ENCODE measurements at places on chromosomes 3 and 15.

GRCh38 chr3:66625505-66626216 is 124.8 kb upstream of the LRIG1 start:
- no peak for DNase-seq

DNA sequence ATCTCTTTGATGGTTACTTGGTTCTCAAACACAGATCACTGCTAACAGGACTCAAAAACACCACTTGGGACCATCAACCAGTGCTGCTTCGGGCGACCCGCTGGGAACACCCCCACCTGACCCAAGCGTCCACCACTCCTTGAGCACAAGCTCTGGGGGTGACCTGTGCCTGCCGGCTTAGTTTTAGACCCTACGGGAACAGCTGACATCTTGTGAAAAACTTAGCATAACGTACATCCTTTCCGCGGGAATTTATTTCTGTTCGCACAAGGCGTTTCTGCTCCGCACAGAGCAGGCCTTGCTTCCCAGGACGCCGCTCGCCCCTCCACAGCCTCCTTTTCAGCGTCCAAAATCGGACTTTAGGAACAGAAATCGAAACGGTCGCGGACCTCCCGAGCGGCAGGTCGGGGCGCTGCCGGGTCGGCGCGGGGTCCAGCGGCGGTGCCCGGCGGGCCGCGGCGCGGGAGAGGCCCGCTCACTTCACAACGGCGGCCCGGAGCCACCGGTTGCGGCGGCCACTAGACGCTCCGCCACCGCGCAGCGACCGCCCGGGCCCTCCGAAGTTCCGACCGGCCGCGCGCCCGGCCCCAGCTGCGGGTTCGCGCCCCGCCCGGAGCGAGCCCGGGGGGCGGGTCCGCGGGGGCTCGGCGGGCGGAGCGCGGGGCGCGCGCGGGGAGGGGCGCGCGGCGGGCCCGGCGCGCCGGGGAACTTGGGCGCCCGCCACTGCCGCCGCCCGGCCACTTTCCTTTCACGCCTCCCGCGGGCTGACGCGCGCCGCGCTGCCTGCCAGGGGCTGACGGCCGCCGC is 959 bp downstream of the SFMBT1 start:
- peak; percentile 75 for DNase-seq

GRCh38 chr3:52185837-52186236 is 12.1 kb upstream of the ALAS1 start:
- peak; percentile 87 for DNase-seq

DNA sequence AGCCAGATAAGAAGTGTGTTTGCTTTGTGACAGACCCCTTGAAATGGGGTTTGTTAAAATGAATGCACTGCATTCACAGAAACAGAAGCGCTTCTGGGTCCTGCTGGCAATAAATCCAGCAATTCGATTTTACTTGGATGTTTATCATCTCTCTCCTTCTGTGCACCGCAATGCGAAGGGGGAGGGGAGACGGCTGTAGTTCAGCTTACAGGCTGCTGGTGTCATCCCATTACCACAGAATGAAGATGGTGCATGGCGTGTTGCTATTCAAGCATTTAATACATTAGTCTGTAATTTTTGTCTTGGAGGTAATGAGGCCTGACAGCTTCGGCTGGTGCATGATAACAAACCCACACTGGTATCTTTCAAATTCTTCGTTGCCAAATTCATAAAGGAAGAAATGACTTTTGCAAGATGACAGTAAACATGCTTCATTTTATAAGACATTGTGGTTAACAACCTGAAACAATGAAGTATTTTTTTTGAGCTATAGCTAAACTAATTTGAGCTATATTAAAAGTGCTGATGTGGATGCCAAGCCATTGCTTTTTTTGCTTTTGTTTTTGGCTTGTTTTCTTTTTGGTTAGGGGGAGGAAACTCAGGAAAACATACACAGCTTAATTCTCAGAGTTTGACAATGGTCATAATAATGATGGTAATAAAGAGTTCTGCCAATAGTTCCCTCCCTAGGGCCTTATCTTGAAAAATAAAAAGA is 418.3 kb downstream of the OTOL1 start:
- DNase-seq = peak; percentile 94

GRCh38 chr3:175965036-175965435 is 1105.9 kb downstream of the NAALADL2 start:
- no peak for DNase-seq

DNA sequence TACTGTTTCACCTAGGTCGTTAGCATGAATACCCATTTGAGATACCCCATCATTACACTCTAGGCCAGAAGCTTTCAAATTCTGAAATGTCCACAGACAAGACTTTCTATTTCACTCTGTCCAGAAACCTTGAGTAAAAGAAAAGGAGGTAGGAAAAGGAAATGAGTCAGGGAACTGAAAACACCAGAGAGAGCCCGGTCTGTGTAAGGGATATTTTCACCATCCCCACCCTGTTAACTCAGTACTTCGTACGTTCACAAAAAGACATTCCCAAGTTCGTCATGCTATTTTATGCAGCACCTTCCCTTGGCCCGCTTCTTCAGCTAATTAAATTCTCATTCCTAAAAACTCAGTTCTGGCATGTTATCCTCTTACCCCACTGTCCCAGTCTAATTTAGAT is 89.4 kb upstream of the SOX2 start:
- no peak for DNase-seq

GRCh38 chr3:120438665-120439370 is 12.0 kb downstream of the FSTL1 start:
- DNase-seq = no peak

DNA sequence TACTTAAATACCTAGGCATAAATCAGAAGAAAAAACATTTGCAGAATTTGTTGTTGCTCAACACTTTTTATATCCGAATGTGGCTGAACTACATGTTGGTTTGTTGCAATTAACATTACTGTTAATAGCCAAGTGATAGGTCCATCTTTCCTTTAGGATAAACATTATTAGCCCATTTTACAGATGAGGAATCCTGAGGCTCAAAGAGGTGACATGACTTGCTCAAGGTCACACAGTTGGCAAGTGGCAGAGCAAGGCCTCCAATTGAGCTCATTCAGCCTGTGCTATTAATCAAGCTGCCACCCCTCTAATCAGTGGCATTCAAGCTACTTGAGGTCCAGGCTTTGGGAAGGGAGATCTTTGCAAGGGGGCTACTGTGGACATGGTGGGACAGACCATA is 125.8 kb upstream of the ATP2B2 start:
- DNase-seq = no peak

- DNase-seq = no peak
These were observed 9.2 kb upstream of the PGPEP1L start for GRCh38 chr15:99016680-99017321.

DNA sequence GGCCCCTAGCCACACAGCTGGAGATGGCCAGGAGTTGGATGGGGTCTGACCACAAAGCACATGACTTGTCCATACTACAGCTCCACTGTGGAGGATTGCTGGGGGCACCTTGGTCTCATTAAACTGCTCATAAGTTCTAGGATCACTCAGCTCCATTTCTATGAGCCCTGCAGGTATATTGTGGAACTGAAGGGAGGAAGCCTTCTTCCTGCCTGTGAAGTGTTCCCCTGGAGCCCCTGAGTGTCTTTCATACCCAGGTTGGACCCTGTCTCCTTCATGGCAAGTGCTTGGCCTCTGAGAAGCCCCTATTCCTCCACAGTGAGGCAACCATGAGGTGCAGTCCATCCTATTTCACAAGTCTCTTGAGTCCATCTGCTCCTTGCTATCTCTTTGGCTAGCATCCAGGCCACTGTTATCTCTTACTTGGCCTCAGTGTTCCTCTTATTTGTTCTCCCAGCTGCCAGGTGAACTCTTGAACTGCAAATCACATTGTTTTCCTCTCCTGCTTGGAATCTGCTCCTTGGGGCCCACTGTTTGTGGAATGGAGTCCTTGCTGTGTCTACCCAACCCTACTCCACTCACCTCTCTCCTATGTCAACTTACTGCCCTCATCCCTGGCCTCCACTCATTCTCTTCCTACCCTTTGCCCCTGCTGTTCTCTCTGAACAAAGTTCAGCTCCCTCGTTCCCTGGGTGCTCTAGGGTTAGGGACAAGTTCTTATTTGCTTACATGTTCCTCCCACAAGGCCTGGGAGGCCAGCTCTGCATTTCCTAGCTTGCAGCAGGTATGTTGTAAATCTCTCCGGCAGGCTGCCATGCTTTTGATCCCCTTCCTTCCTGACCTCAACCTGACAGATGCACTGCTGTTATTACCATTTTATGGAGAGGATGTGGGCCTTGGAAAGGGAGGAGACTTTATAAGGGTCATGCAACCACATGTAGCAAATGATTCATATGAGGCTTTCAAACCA is 1.2 kb downstream of the ACOX2 start:
- peak; percentile 62 for DNase-seq

GRCh38 chr3:111723293-111724215 is 128.4 kb upstream of the ZBED2 start:
- no peak for DNase-seq

- DNase-seq = no peak
These were observed 469.1 kb downstream of the SOX2 start for GRCh38 chr3:182180654-182181385.

GRCh38 chr15:69869291-69869690 is 228.4 kb downstream of the TLE3 start:
- no peak for DNase-seq

GRCh38 chr3:106213954-106214353 is 345.1 kb upstream of the CBLB start:
- DNase-seq = no peak

GRCh38 chr3:99286266-99286845 is 352.0 kb upstream of the COL8A1 start:
- no peak for DNase-seq

GRCh38 chr3:110165370-110165743 is 828.0 kb upstream of the DPPA4 start:
- no peak for DNase-seq

DNA sequence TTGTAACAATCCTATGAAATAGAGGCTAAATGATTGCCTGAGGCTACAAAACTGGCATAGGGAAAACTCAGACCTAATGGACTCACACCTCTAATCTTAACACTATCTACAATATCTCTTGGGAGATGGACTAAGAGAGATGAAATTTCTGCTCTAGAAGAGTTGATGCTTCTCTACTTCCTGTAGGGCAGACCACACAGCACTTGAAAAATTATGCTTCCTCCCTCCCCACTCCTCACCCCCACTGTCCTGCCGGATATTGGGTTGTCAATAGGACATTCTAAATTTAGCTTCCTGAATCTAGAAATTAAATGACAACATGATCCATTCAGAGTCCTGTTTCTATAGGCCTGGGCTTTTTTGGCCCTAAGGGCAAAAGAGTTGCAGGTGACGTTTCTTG is 295.6 kb downstream of the GAP43 start:
- no peak for DNase-seq

GRCh38 chr15:33960549-33960935 is 7.8 kb upstream of the CHRM5 start:
- peak; percentile 68 for DNase-seq

DNA sequence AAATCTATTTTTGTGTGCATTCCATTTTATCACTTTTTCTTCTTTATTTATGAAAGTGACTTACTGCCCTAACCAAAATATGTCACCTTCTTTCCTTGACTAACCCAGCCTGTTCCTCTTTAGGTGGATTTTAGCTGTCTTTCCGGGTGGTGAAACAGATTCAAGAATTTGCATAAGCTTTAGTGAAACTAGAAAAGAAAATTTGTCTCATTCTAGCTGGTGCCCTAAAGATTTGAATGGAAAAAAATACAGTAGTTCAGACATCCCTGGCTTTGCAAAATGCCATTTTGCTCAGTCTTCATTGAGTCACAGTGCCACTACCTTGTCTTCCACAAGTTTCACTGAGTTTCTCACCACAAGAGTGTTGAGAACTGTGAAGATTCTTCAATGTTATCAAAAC is 28.2 kb upstream of the CCDC50 start:
- DNase-seq = no peak

DNA sequence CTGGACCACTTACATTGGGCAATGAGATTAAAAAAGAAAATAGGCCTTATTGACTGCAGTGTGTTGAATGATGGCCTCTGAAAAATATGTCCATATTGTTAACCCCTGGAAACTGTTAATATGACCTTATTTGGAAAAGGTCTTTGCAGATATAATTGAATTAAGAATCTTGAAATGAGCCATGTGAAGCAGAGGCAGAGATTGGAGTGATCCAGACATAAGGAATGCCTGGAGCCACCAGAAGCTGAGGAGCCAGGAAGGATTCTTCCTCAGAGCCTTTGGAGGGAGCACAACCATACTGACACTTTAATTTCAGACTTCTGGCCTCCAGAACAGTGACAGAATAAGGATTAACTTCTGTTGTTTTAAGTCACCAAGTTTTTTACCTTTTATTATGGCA is 510.4 kb upstream of the AGTR1 start:
- DNase-seq = no peak

DNA sequence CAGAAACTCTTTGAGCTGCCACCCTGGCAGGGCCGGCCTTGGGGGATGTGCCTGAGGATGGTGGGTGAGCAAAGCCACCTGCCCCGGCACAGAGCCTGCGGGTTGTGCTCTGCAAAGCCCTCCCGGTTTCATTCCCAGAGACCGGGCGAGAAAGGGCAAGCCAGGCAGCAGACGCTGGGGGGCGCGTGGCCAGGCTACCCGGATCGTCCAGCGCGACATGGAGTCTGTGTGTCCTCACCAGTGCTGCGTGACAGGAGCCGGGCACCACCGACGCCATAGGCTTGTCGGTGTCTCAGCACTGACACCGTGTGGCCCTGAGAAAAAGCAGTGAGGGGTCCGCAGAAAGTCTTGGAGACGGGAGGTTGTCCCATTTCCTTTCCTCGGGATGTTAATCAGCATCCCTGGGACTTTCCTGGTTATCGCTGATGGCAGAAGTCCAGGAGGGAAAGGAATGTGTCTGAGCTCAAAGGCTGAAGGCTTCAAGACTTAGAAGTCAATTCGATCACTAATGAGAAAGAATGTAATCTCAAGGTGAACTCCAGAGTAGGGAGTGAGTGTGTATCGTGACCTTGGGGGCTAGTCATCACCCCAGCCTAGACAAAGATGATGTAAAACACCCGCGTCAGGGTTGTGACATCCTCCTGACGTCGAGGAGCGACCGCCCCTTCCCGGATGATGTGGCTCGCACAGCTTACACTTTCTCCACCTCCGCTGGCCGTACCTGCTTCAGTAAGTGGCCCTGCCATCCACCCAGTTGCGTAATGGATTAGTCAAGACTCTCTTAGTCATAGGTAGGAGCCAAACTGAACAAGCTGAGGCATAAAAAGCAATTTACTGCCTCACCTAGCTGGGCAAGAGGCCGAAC is 36.3 kb upstream of the PLA2G4E start:
- peak; percentile 88 for DNase-seq

DNA sequence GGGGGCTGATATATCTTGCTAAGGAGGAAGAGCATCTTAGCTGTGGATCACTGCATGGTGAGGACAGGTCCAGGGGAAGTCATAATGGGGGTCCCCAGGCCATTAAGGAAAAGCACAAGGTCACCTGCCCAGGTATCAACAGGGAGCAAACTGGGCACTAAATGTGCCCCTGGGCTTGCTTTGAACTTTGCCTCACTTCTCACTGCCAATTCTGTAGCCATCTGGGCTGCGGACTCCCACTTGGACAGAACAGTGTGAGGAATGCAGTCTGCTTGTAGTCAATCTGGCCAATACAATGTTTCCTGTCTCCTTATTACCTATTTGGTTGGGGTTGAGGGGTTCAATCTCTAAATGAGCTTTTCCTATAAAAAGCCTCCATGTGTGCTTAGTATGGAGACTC is 21.3 kb downstream of the ARRDC4 start:
- DNase-seq = no peak
